ENCODE measurements at places on chromosomes 7 and 10. TPM values are rescaled to one million over a fixed set of nuclear protein-coding genes. Genes with fewer than 3 reads are reported as not detected.

DNA sequence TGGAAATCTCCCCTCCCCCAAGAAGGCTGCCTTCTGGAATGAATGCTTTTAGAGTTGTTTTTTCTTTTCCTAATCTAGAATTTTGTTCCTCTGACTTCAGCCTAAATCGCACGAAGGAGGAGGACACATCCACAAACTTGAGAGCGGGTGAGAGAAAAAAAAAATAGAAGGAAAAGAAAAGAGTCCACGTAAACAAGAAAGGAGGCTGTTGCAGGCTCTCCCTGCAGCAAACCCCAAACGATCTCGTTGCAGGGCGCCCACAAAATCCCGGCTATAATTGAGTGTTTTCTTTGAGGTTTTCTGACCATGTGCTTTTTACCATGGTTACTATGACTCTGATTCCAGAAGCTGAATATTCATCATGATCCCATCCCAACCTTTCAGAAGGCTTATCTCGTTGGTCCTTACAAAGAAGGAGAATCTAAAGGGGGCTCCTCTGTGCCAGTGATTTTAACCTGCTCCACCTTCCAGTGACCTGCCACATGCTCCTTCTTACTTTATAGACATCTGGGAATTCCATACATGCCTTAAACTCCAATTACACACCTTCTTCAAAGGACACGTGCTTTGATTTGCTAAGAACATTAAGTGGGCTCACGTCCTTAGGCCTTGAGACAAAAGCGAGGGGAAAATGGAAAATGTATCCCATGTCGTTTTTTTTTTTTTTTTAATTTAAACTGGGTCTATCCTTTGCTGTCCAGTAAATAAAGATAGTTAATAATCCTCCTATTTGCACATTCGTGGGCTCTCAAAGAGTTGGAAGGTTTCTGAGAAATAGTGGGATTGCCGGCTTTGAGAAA, 5.8 kb downstream of the TWIST1 start:
- no peak for DNase-seq

DNA sequence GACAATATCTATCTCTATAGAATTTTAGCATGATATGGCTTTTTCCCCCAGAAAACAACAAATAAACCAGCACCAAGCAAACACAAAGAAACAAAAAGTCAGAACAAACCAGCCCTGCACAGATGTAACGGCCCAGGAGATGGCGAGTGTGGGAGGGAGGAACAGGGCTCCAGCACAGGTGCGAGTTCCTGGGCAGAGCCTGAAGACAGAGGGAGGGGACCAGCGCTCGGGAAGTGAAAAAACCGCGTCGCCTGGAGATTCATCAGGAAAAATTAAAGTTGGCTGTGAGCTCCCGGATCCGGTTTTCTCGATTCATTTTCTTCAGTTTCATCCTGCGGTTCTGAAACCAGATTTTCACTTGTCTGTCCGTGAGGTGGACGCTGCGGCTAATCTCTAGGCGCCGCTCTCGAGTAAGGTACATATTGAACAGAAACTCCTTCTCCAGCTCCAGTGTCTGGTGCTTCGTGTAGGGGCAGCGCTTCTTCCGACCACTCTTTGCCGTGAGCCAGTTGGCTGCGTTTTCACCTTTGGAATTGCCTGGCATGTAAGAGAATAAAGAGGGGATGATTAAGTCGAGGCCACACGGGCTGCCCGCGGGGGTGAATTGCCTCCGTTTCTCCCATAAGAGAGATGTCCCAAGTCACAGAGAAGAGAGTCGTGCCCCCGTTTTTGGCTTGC, 2.3 kb downstream of the HOXA10 start:
- no peak for DNase-seq

- no peak for DNase-seq
Measured at GRCh38 chr10:131214521-131215244, 96.8 kb downstream of the TCERG1L start.

DNA sequence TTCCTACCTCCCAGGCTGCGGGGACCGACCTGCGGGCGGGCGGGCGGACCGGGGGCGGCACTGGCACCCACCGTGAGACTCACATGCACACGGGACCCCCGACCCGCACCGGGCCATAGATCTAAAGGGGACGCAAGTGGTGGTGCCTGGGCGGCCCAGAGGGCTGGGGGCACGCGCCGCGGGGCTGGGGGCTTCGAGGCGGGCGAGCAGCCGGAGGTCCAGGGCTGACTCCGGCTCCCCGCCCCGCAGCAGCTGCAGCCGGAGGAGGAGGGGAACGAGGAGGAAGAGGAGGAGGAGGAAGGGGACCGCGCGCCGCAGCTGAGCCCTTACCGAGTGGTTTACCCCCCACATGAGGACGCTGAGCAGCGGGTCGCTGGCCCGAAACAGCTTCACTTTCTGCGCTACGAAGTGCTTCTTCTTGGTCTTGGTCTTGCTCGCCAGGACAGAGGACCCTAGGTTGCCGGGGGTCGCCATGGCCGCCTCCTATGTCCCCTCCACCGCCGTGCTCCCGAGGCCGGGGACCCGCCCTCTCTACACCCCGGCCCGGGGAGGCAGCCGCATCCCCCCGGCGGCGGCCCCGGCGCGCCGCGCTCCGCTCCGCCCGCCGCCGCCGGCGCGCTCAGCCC, 412 bp downstream of the PIP4K2A start:
- no peak for DNase-seq

- no peak for DNase-seq
Measured at GRCh38 chr7:98548370-98548769, 68.7 kb upstream of the NPTX2 start.

DNA sequence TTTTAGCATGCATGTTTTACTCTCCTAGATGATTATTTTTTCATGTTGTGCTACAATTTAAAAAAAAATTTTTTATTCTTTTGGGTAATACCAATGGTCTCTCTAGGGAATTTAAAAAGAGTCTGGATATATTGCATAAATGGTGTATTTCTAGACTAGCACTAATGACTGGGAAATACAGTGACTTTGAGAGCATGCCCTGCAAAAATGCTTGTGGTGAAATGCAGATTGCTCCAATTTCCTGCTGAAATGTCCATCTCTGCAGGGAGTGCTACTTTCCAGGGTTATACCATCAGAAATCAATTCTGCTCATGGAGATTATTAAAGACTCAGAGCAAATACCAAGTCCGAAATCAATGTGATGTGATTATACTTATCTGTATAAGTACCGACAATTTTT, 186.1 kb downstream of the PRKG1 start:
- no peak for DNase-seq

GRCh38 chr7:96993980-96994379, 11.4 kb upstream of the DLX6 start:
- DNase-seq: no peak

ACSM6 gene
- not detected for total RNA-seq

PILRA gene
- 0.54 TPM for total RNA-seq
